ENCODE measurements at places on chromosomes 13 and 19.

- no peak for DNase-seq
Observed at GRCh38 chr13:108643646-108644353, 14.4 kb downstream of the MYO16 start.

DNA sequence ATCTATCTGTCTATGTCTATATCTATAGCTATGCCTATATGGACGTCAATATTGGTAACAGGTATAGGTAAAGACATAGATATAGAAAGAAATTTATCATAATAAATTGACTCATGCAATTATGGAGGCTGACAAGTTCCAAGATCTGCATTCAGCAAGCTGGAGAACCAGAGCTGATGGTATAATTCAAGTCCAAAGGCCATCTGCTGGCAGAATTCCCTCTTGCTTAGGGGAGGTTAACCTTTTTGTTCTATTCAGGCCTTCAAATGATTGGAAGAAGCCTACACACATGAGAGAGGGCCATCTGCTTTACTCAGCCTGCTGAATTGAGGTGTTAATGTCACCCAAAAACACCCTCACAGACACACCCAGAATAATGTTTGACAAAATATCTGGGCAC lies 10.8 kb downstream of the RASL11A start:
- no peak for DNase-seq

GRCh38 chr19:30682999-30683536 lies 310.9 kb downstream of the ZNF536 start:
- peak; percentile 25 for DNase-seq

DNA sequence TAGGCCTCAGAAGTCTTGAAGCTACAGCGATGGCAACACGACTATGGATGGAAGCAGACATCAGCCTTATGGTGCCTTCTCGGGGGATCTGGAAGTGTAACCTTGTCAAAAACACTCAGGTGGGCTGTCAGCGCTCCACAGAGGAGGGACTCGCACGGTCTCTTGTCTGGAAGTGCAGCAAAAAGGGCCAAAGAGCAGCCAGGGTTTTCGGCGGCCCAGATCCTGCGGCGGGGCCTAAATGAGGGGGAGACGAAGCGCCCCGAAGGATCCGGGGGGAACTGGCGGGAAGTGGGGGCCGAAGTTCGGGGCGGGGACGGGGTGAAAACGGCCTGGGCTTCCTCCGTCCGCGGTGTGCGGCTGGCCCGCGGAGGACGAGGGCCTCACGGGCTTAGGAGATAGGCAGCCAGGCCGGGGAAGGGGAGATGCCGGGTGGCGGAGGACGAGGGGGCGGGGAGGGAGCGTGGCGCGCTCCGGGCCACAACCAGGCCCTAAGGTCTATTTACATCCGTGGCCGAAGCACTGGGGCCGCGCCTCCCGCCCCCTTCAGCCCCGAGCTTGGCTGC lies 637 bp downstream of the RANBP3 start:
- DNase-seq: no peak

GRCh38 chr19:56146904-56147303 lies 5.8 kb downstream of the ZNF444 start:
- no peak for DNase-seq

GRCh38 chr13:31890946-31891345 lies 140.6 kb upstream of the FRY start:
- no peak for DNase-seq

DNA sequence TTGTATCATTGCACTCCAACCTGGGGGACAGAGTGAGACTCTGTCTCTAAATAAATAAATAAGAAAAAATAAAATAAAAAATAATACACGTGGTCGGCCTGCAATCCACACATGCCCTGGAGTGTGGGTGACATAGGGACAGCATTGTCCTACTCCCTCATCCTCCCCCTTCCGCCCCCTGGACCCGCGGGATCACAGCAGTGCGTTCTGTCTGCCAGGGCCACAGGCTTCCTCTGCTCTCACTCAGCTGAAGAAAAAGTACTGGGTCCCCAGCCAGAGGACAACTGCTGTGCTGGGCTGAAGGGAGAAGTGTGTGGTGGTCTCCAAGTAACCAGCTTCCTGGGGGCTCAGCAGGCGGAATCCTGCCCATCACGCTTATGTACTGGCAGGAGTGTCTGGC lies 6.3 kb downstream of the BCAT2 start:
- DNase-seq: no peak

DNA sequence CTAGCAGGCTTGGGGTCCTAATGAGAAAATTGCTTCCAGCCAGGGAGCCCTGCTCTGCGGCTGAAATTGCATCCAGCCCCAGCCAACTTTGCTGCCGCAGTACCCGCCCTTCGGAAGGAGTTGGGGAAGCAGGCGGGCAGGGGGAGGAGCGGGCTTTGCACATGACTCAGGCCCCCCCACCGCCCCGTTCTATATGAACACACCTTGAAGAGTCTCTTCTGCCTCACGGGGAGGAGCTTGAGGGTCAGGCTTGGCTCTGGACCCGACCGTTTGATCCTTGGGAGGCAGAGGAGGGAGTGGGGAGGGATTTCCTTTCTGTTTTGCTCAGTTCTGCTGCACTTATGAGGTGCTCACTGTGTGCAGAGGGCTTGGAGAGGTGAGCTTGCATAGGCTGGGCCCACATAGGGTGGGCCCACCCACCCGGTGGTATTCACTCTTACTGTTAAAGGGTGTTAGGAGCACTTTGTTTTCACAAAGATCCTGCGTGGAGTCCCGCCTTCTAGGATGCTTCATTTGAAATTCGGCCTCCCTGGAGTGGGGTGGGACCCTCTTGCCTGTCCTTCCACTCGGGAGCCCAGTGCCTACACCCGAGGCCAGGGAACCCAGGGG lies 46.5 kb downstream of the LYL1 start:
- no peak for DNase-seq

GRCh38 chr19:55355213-55355821 lies 798 bp upstream of the COX6B2 start:
- no peak for DNase-seq

DNA sequence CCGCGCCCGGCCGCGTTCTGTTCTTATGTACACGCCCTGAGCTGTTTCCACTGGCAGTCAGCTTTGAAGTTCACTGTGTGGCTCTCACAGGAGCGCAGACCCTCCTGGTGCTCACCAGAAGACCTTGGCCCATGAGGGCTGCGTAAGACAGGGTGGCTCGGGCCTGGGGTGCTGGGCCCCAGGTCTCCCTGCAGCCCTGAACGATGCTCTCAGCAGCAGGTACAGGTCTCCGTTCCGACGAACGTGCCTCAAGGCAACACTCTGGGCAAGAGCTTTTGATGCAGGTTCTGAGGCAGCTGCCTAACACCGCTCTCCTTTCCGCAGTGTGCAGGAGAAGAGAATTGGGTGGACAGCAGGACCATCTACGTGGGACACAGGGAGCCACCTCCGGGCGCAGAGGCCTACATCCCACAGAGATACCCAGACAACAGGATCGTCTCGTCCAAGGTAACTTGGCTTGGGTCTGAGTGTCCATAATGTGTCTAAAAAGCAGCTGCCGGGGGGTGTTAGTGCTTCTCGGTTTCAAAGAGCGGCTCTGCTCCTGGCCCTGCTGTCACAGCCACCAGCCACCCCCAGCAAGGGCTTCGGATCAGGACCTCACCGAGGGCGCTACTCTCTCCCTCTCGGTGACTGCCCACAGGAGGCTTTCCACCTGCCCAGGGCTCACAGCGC lies 95.1 kb downstream of the ATP11A start:
- DNase-seq: no peak

DNA sequence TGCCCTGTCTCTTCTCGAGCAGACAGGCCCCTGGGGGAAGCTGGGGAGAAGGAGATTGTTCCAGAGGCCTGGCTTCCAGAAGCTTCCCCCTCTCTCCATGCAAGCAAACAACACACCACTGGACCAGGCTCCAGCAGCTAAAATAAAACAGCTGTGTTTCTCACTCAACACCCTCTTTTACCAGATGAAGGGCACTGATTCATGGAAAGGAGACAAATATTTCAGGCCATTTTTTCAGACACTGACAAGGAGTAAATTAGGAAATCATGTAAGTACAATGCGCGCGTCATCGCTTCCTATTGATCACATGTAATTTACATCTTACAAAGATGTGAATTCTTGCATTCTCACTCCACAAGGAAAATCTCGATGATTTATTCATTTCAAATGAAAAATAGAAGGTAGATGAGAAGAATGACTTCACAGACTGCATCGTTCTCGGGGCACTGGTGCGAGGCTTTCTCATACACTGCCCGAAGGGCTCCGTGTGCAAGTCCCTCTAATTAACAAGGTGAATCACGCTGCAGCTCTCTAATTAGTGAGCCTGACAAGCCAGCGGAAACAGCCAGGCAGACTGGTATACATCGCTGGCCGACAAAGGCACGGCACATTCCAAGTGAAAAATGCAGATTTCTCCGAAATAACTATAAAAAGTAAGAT lies 153.6 kb downstream of the KCTD15 start:
- DNase-seq: no peak

DNA sequence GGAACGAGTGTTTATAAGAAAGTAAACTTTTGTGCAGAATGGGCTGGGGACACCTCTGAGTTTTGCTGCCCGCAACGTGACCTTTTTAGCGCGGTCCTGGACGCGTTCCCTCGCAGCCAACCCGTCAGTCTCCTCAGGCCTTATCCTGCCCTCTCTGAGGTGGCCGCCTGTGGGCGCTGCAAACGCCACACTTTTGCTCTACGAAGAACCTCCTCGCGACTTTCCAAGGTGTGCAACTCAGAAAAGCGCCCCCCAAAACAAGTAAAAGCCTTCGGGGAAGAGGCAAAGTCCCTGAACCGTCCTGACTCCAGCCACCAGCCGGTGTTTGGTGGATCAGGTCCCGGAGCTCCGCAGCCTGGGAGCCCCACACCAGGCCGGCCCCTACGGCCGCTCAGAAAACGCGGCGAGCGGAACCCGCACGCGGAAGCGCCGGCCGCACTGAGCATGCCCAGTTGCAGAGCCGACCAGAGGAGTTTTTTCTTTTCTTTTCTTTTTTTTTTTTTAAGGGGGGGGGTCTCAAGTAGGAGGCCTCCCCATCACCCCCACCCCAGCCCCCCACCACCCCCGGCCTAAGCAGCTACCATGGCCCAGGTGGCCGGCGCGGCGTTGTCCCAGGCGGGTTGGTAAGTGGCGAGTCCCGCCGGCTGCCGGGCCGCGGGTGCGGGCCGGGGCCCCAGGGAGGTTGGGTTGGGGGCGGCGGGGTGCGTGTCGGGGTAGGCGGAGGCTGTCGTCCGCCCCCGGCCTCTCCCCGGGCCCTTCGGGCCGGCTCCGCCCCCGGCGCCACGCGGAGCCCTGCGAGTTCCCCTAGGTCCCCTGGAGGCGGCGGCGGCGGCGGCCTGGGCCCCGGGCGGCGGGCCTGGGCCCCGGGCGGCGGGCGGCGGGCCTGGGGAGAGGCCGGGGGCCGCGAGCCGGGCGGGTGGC lies at the start of gene TDRD3:
TDRD3 (plus strand) TSS at position 438 of the 921 bp plus-strand sequence; CDS start at position 583, 145 bp downstream.
- peak; percentile 91 for DNase-seq

GRCh38 chr13:94192431-94192975 lies 287.0 kb downstream of the DCT start:
- DNase-seq: peak; percentile 38

GRCh38 chr13:112695121-112695520 lies 5.3 kb downstream of the ATP11A start:
- DNase-seq: no peak

DNA sequence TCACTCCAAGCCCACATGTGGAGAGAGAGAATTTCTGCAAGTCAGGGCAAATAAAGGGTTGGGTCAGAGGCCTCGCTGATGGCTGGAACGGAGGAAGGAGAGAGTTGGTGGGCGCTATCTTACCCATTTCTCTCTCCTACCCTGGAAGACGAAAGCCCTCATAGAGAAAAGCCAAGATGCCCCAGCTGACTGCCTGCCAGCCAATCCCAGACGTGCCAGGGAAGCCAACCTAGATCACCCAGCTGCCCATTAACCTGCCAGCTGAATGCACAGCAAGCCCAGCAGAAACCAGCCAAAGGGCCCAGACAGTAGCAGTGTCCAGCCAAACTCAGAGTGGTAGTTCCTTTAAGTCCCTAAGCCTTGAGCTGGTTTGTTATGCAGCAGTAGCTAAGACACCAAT lies 167.0 kb upstream of the ZNF507 start:
- DNase-seq: no peak

DNA sequence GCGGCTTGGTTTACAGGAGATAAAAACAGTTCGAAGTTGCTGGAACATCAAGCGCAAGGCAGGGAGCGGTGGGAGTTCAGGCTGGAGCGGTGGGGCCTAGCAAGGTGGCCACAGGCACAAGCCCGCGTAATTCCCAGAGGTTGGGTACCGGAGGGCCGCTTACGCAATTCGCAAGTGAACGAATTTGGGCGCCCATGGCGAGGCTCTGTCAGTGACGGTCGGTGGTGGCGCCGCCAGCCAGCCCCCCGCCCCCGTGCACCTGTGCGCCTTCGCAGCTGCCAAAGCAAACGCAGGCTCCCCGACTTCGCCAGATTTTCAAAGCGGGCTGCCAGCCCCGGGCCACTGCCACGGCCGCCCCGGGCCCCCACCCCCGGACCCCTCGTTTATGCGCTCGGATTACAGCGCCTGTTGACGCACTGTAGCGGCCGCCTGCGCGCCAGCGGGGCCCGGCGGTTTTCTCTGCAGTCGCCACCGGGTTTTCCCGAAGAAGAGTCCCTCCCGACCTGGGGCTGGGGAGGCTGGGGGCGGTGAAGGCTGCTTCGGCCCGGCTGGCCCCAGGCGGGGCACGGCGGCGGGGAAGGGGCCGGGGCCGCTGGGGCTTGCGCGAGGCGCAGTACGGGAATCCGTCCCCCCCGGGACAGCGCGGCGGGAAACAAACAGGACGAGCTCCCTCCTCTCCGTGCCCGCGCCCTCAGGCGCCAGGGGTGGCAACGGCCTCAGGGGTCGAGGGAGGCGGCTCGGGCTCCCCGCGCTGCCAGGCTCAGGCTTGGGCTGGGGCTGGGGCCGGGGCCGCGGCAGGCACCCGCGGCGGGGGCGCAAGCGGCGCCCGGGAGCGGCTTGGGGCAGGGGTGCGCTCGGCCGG lies 709 bp downstream of the N4BP2L1 start:
- DNase-seq: peak; percentile 25

DNA sequence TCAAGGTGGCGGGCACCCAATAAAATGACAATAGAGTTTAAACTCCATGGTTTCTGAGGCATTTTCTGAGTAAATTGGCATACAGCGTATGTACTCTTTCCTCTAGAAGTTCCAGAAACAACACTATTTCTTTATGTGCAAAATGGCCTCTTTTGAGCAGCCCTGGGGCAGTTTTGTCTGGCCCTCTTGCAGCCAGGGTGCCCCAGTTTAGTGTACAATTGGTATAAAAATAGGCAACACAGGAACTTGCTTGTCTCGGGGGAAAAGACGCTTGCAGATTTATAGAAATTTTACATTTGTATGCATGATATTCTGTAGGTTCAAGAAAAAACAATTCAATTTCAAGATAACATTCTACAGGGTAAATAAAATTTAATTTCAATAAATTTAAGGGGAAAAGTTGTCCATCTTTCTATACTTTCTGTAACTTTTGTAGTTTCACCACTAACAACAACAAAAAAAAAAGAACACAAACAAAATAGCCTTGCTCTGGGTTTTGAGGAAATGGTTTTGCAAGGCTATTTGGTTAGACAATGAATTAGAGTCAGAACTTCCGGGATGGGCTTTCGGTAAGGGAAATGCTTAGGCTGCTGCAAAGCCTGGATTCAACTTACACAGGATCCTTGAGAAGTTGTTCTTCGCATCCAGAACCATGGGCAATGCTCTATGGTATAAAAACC lies 45.3 kb downstream of the LRCH1 start:
- DNase-seq: no peak
